ENCODE measurements at places on chromosomes 6 and 20.

GRCh38 chr6:3316818-3317217 is 58.1 kb downstream of the PSMG4 start:
- DNase-seq, result no peak

- no peak for DNase-seq
These were observed 8.3 kb downstream of the SIGLEC1 start for GRCh38 chr20:3704087-3704486.

DNA sequence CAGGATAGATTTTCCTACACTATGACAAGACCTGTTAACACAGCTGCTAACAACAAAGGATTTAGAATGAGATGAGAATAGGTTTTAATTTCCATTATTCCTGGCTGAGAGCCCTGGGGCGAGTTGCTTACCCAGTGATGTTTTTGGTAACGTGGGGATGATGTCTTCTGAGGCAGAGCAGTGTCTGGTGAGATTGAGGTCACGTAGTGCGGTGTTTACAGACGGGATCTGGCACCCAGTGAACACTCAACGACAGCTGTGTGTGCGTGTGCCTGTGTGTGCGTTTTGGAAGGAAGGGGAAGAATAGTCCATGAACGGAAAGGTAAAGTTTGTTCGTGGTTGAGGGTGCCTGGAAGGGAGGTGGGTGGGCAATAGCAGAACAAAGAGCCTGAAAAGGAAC is 384.7 kb downstream of the C6orf118 start:
- no peak for DNase-seq

GRCh38 chr6:39189915-39190544 is 39.2 kb downstream of the KCNK5 start:
- peak; percentile 29 for DNase-seq

DNA sequence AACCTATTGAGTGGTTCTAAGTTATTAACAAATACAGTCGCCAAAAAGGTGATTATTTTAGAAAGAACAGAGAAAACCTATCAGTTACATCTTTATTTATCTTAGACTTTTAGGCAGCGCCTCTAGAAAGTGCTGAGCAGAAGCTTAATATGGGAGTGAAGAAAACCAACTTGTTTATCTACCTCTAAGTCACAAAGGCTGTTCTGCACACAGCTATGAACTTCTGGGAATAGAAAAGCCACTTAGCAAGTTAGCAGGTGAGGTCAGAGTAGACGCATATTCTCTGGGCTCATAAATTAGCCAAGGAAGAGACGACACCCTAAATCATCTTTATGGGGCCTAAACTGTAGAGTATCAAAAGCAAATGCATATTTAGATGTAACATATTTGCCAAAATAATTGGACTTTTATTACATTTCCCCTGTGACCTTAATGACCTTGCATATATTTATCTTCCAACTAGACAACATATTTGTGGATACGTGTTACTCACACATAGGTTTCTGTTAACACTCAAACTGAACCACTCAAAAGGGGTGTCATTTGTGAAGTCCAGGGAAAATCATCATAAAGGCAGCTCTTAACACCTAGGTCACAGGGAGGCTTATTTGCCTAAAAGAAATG is 267.1 kb downstream of the ADGB start:
- no peak for DNase-seq

DNA sequence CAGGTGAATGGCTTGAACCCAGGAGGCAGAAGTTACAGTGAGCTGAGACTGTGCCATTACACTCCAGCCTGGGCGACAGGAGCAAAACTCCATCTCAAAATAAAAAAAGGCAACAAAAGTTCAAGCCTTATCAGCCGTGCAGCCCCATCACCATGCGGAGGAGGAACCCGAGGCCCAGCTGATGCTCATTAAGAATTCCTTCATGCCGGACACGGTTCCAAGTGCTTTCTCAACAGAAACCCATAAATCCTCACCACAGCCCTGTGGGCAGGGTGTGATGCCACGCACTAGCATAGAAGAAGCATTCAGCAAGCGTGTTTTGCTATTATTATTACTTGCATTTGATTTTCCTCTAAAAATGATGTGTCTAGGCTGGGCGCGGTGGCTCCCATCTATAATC is 56.3 kb downstream of the PREX1 start:
- no peak for DNase-seq

- DNase-seq, result no peak
These were observed 79.8 kb upstream of the ARID1B start for GRCh38 chr6:156697225-156697830.

GRCh38 chr20:61257611-61258010 is 5.5 kb downstream of the CDH4 start:
- no peak for DNase-seq

GRCh38 chr6:158569036-158569435 is 9.1 kb downstream of the TMEM181 start:
- DNase-seq, result no peak

- no peak for DNase-seq
These were observed 215.4 kb upstream of the PREP start for GRCh38 chr6:105618247-105618646.

- DNase-seq, result no peak
These were observed 75.4 kb upstream of the FRMD1 start for GRCh38 chr6:168154263-168154917.

DNA sequence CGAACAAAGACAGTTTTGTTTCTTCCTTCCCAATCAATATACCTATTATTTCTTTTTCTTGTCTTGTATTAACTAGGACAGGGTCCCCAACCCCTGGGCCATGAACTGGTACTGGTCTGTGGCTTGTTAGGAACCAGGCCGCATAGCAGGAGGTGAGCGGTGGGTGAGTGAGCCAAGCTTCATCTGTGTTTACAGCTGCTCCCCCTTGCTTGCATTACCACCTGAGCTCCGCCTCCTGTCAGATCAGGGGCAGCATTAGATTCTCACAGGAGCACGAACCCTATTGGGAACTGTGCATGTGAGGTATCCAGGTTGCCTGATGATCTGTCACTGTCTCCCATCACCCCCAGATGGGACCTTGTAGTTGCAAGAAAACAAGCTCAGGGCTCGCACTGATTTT is 151.9 kb downstream of the CDKAL1 start:
- peak; percentile 26 for DNase-seq

DNA sequence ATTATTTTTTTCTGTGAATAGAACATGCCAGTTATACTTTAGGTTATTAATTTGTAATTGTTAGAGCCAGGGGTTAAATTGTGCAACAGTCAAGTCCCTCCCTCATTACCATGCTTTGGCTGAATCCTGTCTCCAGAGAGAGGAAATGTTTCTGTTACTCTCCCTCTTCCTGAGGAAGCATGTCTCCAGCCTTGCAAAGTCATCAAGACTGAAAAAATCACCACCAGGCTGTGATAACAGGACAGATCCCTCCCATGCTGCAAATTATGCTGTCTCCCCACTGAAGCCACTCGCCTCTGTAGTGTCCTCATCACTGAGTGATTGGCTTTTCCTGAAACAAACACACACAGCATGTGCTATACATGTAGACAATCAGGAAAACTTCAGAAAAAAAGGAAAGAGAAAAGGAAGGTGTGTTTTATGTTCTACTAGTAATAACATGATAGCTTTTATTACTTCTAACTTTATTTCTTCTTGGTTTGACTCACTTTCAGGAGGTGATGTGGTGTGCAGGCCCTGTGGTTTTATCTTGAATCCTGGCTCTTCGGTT is 290.0 kb upstream of the JAG1 start:
- no peak for DNase-seq

GRCh38 chr20:50391444-50392137 is 118.6 kb upstream of the PTPN1 start:
- DNase-seq, result no peak

- DNase-seq, result peak; percentile 40
These were observed 7.7 kb upstream of the ZNF334 start for GRCh38 chr20:46520976-46521579.

DNA sequence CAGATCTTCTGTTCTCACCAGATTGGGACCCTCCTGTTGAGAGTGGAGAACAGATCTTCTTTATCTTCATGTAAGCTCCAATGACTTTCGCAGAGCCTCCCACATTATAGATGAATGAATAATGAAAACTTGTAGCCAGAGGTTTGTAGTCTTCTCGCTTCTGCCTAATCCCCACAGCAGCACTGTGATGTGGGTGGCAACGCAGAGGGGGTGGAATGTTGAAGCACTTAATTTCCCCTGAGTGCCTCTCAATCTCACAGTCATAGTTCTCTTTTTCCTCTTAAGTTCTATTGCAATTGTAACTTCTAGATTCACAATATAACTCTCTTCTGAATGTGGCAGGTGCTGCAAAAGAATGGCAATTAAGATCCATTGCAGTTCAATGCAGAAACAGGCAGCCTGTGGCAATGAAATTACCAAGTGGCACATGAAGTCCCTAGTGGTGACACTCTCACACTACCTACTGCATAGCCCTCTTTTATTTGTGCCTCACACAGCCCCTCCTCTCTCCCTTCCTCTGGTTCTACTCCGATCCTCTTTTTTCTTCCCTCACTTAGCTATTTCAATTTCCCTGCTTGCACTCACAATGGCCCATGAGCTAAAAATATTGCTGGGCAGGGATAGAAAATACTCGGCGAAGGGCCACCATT is 281.9 kb downstream of the UBE3D start:
- peak; percentile 18 for DNase-seq

GRCh38 chr6:42259841-42260395 is 42.3 kb upstream of the MRPS10 start:
- no peak for DNase-seq

DNA sequence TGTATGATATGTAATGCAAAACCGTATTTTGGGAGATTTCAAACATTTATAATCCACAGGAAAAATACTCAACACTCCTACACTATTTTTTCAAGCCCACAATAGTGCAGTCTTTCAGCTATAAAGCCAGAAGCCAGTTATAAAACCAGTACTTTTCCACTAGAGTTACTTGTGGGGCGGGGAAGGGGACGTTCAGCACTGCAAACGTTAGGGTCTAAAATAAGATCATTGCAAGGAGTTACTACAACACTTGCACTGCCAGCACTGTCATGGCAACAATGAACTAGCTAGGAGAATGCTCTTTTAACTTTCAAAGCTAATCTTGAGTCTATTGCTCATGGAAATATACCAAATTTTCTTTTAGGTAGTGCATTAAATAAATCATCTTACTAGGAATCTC is 14.7 kb downstream of the SESN1 start:
- DNase-seq, result no peak

DNA sequence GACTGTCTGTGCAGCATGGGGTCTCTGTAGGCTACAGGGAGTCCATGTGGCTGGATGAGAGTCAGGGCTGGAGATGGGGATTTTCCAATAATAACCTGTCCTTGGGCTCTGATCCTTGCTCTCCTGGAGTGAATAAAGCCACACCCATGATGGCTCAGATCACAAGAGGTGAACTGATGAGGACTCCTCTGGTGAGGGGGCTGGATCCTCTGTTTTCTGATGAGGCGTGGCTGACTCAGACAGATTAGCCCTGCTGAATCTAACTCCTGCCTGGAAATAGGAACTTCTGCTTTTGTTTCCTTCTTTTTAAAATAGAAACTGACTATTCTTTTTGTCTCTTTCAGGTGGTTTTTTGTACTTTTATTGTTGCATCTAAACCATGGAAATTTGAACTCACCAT is 27.0 kb downstream of the CST9L start:
- DNase-seq, result no peak

DNA sequence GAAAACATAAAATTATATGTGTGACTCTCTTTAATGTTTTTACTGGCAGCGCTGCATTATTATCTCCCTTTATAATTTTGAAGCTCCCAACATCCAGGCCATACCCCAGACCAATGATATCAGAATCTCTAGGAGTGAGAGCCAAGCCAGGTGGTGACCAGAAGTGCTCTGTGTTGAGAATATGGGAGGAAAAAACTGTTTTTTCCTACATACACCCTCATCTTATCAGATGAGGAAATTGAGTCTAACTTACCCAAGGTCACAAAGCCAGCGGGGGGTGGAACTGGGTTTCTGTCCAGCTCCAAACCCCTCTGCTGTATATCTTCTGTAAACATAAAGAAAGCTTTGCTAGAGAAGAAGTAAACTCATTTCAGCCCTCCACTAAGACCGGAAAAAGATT is 42.5 kb downstream of the LY86 start:
- no peak for DNase-seq

DNA sequence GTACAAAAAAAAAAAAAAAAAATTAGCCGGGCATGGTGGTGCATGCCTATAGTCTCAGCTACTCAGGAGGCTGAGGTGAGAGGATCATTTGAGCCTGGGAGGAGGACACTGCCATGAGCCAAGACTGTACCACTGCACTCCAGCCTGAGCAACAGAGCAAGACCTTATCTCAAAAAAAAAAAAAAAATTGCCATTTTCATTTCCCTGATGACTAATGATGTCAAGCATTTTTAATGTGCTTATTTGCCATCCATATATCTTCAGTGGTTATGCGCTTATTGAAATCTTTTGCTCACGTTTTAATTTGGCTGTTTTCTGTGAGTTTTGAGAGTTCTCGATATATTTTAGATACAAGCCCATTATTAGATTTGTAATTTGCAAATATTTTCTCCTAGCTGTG is 46.7 kb downstream of the PFDN4 start:
- no peak for DNase-seq

DNA sequence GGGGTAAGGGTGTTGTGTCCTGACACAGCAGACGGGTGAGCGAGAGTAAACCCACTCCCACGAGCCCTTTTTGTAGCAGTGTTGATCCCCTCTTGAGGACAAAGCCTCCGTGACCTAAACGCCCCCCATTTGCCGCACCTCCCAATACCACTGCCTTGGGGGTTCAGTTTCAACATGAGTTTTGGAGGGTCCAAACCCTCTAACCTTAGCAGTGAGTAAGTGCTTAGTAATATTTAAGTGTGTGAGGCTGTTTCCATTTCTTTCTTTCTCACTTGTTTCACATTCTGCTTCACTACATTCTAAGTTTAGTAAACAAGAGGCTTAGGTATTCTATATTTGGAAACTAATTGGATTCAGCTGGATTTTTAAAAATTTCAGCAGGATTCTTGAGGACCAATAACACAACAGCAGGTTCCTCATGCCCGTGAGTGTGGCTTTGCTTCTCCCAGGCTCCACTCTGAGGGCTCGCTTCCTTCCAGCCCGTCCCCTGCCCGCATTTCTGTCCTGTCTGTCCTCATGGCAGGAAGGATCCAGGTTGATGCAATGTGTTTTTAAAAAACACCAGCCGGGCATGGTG is 41.2 kb downstream of the SNX9 start:
- DNase-seq, result no peak

- no peak for DNase-seq
These were observed 91.0 kb downstream of the PPP1R14C start for GRCh38 chr6:150233843-150234269.

DNA sequence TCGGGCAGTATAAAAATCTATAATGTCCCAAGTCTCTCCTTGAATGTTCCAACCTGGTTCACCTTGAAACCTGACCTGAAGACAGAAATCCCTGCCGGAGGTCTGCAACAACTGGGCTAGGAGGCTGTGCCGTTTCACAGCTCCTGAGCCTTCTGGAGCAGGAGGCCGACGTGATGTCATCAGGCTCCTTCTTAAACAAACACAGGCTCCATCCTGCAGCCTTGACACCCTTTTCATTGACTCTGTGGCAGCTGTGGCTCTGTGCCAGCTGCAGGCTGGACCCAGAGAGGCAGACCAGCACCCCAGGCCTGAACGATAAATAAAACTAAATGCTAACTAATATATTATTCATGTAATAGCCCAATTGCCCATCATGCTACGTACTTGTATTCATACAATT is 483.9 kb downstream of the CD83 start:
- peak; percentile 88 for DNase-seq

- DNase-seq, result no peak
These were observed 75.1 kb downstream of the SLC2A10 start for GRCh38 chr20:46784436-46785127.
